ENCODE measurements at places on chromosomes 16 and 17. TPM values are rescaled to one million over a fixed set of nuclear protein-coding genes. Genes with fewer than 3 reads are reported as not detected.

- no peak for DNase-seq
Observed at GRCh38 chr16:6600167-6600566, 732.5 kb upstream of the RBFOX1 start.

Gene BCAR1
- 29.7 TPM for polyA plus RNA-seq

- DNase-seq, result no peak
Observed at GRCh38 chr17:63722403-63722802, 19.2 kb downstream of the STRADA start.

Gene IRX3
- not detected for polyA plus RNA-seq

All from spleen (tissue), 13 donors.